ENCODE measurements at places on chromosomes 11 and 22.

DNA sequence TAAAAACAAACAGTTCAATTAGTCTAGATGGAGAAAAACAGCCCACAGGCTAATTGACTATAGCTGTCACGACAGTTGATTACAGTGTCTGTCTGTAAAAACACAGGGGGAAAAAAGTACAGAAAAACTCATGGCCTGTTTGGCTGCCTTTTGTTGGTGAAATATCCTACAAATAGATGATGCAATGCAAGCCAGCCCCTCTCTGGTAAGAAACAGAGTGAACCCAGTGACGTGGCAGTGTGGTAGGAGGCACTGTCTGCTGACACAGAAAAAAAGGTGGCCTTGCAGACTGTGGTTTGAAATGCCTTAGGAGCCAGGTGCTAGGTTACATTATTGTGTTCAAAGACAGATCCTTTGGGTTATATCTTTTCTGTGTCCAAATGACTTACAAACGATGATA is 431.4 kb upstream of the CCDC90B start:
- peak; percentile 77 for DNase-seq

- no peak for DNase-seq
These were observed 45.4 kb downstream of the IGF2 start for GRCh38 chr11:2093575-2094353.

DNA sequence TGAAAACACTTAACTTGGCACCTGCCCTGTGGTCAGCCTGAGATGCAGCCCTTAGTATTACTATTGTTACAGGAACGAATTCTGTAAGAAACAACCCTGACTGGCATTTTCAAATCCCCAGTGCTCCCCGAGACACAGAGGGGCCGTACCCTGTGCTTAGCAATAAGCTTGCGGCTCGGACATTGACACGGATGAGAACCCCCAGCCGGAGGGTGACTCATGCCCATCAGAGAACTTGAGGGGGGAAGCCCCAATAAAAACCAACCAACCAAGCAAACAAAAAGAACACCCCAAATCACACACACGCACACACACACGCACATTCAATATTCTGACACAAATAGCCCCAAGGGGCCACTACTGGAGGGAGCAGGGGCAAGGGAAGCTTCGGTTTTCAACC is 63.8 kb downstream of the SHISAL1 start:
- DNase-seq: no peak

DNA sequence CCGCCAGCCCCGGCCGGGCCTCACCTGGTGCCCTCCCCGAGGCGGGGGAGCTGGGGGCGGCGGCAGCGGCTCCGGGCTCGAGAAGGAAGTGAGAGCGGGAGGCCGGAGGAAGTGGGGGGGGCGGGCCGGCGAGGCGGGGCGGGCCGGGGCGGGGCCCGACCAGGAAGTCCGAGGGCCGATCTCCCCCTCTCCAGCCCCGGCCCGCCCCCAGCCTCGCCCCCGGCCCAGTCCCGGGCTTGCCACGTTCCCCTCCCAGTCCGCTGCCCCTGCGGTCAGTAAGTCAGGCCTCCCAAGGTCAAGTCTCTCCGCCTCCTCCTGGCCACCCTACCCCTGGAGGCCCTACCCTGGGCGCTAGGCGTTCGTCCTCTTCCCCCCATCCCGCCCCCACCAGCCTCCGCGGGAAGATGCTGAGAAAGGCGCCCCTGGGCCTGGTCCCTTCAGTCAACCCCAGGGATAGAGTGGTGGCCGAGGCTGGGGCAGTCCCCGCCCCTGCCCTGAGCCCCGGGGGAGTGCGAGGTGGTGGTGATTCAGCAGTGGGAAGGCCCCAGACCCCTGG is at the start of gene RHOG:
Gene RHOG (minus strand): TSS at position 90 of the 556 bp plus-strand sequence. CDS start 12,821 bp downstream, outside the sequence.
- peak; percentile 97 for DNase-seq

DNA sequence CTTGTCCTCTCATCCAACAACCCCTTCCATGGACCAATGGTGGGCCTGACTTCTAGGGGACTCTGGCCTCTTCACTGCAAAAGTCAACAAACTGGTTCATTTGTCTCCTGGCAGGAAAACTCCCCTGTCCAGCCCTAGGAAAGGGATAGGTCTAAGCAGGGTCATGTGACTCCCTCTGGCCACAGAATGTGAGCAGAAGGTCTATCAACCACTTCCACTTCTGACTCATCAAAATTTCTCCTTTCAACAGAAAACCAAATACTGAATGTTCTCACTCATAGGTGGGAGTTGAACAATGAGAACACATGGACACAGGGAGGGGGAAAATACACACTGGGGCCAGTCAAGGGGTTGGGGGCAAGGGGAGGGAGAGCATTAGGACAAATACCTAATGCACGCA is 1.3 kb upstream of the ISX start:
- peak; percentile 92 for DNase-seq
